ENCODE measurements at places on chromosomes 13 and 19. TPM values are rescaled to one million over a fixed set of nuclear protein-coding genes. Genes with fewer than 3 reads are reported as not detected.

DNA sequence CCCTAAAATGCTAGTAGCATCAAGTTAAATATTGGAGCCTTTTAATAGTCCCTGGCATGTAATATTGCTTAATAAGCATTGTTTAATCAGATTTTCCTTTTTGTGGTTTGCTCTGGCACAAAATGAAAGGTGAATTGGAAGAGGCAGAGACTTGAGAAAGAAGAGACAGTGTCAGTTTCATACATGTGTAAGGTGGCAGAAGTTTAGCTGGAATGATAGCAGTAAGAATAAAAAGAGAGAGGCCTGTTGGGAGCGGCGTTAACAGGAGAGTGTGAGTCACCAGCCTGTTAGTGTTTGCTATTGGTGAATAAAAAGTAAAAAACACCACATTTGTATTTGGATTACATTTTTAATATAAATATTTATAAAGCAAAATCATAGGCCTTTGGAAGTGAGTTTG lies 145.3 kb downstream of the PDS5B start:
- DNase-seq, result peak; percentile 31

DNA sequence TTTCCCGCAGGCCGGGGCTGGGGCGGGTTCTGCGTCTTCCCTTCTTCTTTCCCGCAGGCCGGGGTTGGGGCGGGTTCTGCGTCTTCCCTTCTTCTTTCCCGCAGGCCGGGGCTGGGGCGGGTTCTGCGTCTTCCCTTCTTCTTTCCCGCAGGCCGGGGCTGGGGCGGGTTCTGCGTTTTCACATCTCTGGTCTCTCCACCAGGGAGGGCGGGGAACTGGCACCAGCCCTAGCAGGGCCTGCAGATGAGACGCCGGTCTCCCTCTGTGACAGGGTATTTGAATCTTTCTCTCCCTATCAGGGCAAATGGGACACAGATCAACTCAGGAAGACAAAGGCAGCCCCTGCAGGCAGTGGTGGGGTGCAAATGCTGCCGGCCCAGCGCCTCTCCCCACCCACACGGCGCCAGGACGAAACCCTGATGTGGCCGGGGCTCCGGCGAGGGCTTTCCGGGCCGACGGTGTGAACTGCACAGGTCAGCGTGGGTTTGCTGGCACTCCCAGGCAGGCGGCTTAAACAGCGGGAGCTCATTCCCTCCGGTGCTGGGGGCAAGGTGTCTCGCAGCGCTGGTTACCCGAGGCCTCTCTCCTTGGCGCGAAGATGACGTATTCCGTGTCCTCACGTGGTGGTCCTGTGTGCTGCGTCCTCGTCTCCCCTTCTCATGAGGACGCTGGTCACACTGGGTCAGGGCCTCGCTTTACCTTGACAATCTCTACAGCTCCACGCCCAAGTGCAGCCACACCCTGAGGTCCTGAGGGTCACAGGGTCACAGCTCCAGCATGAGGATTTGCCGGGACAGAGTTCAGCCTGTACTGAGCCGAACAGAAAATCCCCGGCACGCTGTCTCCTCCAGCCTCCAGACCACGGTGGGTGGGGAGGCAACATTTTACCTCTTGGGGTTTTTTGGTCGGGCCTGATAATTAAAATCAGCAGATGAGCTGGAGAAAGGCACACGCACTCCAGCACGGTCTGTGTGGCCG lies 717 bp upstream of the C13orf46 start:
- no peak for DNase-seq

GRCh38 chr13:30963791-30964190 lies 31.3 kb downstream of the TEX26 start:
- DNase-seq, result peak; percentile 17

GRCh38 chr13:98922306-98922705 lies 55.6 kb downstream of the DOCK9 start:
- no peak for DNase-seq

GRCh38 chr19:17402982-17403855 lies 2.2 kb downstream of the BST2 start:
- no peak for DNase-seq

DNA sequence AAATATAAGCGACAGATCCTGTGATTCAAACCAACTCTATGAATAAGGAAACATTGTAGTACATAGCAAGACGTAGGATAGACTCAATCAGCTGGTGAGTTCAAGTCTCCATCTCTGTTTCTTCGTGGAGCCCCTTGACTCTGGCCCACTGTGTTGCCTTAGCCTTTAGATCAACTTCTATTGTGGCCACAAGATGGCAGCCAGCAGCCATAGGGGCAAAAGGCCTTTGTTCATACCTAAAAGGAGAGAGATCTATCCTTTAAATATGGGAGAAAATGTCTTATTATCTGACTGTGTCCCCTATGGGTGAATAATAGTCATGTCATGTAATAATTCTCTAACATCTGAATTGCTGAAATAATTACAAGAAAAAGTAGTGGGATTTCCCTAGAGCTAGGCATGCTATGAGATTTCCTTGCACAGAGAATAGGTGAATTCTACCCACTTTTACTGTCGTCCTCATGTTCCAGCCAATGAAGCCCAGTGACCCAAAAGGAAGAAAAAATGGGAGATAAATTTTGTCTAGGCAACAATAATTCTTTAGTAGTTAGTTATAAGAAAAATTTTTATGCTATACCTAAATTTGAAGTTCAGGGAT lies 129.4 kb downstream of the PCDH20 start:
- no peak for DNase-seq

DNA sequence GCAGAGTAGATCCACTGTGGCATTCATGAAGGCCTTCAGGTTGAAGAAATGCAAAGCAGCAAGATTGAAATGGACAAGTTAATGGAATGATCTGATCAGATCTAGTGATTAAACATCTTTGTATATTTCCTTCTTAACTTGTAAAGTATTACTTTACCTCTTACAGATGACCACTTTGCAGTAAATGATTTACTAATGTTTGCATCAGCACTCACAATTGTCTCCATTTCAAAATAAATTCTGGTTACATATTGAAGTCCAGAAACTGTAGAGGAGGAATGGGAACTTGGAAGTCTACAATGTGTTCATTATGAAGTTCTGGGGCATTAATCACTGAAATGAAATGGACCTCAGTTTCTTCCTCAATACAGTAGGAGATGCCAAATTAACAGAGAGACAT lies 380.8 kb downstream of the FOXO1 start:
- DNase-seq, result no peak

DNA sequence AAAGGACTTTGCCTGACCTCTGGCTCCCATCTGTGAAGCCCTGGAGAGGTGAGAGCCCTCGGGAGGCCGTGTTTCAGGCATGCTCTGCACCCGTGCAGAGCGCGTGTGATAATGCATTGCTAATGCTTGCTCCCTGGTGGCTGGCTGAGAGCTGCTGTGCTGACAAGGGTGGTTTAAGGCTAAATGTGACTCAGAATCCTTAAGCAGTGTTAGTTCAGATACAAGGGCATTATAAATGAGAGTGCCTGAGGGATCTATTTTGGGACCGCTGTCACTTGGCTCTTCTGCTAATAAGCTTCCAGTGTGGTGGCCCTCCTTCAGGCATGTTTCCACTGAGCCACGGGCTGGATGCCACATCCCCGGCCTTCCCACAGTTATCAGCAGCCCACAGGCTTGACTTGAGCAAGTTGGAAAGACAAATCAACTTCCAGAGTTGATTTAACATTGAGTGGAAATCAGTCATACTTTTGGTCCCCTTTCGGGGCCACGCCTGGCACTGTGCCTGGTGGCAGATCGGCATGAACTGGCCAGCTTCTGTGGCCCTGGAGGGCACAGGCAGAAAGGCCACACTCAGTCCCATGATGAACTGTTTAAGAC lies 17.0 kb downstream of the ALOX5AP start:
- no peak for DNase-seq

GRCh38 chr19:4152241-4152998 lies 1.0 kb upstream of the CREB3L3 start:
- no peak for DNase-seq

GRCh38 chr19:41595258-41595889 lies 19.4 kb downstream of the CEACAM21 start:
- peak; percentile 42 for DNase-seq

Gene FGF22
- not detected for total RNA-seq

Gene TINCR
- total RNA-seq, result 0.10 TPM

Gene CEP89
- total RNA-seq, result 26.9 TPM

Gene RFPL4A
- total RNA-seq, result not detected

Gene KCTD12
- total RNA-seq, result 14.9 TPM

Gene ATP8B3
- not detected for total RNA-seq

Gene ABHD13
- 8.4 TPM for total RNA-seq

Gene MKNK2
- total RNA-seq, result 17.9 TPM

Gene CD22
- total RNA-seq, result not detected

Gene C13orf42
- total RNA-seq, result not detected

Gene SIGLEC12
- not detected for total RNA-seq

Gene TUBA3C
- not detected for total RNA-seq

Gene MARCHF2
- total RNA-seq, result 60.2 TPM

Gene IER2
- total RNA-seq, result 39.0 TPM
